ENCODE measurements at places on chromosomes 11 and 22.
A peak's percentile ranks its signal among the peaks of the same experiment; 100 is the strongest.

GRCh38 chr11:44029977-44030911 is 17.5 kb upstream of the ACCSL start:
- no peak for DNase-seq

DNA sequence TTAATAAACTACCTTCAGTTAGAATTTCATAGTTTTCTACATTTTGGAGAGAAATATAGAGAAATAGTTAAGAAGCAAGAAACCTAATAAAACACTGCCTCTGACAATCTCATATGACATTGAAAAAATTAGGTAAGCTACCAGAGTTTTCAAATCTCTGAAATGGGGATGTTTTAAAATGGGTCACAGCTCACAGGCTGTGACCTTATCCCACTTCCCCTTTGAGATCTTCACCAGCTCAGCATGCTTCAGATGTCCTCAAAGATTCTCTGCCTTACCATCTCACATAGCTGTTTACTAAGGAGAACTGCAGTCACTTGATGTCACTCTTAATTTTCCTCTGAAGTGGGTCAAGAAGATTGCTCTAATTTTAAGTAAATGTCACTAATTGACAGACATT is 717.8 kb downstream of the JRKL start:
- no peak for DNase-seq

DNA sequence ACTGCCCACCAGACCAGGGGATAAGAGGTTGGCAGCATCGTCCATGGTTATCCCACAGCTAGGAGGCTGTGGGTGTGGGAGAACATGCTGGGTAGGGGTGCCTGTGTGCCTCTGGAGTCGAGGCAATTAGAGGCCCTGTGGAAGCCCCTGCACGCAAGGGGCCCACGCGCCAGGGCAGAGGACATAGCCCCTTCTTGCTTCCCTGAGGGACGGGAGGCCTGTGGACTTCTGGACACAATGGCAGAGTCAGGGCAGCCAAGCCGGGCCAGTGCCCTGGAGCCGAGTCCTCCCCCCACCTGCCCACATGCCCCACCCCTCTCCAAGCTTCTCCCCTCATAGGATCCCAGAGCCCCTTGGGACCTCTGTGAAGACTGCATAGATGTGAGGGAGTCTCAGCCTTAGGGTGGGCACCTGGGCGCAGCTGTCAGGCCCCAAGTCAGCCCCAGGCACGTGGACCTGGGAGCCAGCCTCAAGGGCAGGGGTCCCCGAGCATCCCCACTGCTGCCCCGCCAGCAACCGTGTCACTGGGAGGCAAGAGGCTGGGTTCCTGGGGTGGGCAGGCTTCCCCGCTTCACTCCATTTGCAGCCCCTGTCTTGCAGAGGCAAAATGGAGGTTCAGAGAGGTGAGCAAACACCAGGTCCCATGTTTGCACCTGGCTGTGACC is 52.4 kb downstream of the CDKN1C start:
- peak; percentile 21 for DNase-seq

- no peak for DNase-seq
Measured at GRCh38 chr11:58650496-58650895, 28.0 kb downstream of the CNTF start.

- no peak for DNase-seq
Measured at GRCh38 chr11:120554766-120555432, 43.4 kb downstream of the GRIK4 start.

- DNase-seq, result no peak
Measured at GRCh38 chr11:122933416-122933815, 48.2 kb downstream of the BSX start.

DNA sequence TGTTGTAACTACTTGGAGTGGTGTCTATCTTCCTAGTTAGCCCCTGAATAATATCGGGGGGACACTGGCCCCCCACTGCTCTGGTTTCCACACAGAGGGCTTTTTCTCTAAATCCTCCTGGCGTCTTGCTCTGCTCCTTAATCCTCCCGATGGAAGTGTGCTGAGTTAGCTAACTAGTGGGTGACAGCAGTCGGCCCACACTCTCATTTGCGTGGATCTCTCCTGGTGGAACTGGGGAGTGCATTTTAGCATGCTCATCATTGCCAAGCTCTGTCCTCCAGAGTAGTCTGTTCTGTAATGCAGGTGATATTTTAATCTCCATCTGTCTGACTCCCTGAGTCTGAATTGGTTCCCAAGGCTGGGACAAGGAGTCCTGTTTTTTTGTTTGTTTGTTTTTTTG is 46.1 kb upstream of the RASSF10 start:
- DNase-seq, result no peak

DNA sequence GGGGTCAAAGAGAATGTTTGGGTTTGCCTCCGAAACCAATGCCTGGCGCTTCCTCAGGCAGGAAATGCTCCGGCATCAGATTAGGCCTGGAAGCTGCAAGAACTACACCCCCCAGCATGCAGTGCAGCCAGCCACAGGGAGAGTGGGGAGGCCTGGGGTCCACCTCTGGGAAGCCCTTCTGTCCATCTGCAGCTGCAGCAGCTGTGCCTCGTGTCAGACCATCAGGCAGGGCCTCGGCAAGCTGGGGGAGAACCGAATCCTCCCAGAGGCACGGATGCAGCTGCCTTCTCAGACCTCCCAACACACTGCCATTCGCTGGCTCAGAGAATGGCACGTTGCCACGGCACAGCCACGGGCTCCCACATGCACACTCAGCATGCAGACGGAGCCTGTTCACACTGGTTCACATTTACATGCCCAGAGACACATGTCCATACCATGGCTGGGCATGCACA is 57.4 kb downstream of the NECTIN1 start:
- no peak for DNase-seq

DNA sequence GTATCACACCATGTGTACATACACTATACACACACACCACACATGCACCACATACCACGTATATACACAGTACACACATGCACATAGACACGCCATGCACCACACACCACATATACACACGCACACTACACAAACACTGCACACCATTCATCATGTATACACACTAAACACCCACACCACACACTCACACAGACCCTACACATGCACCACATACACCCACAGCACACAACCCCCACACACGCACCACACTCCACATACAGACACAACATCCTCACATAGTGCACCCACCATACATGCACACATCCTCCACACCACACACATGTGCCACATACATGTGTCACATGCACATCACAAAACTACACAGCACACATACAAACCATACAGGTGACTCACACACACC is 397.1 kb downstream of the TBC1D22A start:
- no peak for DNase-seq

DNA sequence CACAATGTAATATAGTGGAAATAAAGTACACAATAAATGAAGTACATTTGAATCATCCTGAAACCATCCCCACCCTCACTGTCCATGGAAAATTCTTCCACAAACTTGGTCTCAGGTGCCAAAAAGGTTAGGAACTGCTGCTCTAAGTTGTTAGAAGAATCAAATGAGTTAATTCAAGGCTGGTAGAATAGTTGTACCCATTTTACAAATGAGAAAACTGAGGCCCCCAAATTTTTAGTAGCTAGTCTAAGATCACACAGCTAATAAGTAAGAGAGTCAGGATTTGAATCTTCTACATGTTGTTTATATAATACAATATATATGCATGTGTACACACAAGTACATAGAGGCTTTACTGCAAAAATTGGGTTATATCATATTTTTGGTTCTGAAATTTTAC is 43.1 kb downstream of the MIAT start:
- DNase-seq, result no peak

DNA sequence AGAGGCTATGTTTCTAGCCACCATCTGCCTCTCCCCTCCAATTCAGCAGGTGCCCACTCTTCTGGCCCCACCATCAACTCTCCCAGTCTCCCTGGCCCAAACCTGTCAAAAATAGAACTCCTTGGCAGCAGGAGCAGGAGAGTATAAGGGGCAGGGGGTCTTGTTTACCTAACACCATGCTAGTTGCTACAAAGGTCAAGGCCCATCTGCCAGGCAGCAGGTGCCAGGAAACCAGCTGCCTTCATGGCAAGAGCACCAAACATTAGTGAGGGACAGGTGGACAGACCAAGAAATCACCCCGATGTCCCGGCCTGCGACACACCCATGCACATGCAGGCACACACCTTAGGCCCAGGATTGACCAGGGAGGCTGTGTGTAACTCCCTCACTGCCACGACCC is 387.9 kb downstream of the BUD13 start:
- DNase-seq, result no peak

- DNase-seq, result no peak
Measured at GRCh38 chr11:71325418-71326327, 73.3 kb upstream of the SHANK2 start.

DNA sequence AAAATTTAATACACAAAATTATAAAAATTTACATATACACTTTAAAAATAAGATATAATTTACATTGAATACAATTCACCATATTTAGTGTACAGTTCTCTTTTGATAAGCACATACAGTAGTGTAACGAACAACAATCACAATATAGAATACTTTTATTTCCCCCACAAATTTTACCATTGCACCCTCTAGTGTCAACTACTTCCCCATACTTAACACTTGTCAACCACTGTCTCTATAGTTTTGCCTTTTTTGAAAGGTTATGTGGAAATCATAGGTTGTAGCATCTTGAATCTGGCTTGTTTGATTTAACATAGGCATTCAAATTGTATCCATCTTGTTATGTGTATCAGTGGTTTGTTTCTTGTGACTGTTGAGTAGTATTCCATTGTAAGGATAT is 21.3 kb upstream of the PANX1 start:
- no peak for DNase-seq

GRCh38 chr11:116356451-116356850 is 416.3 kb downstream of the BUD13 start:
- DNase-seq, result no peak

- DNase-seq, result peak; percentile 43
Measured at GRCh38 chr11:70552167-70553150, 154.1 kb downstream of the CTTN start.

DNA sequence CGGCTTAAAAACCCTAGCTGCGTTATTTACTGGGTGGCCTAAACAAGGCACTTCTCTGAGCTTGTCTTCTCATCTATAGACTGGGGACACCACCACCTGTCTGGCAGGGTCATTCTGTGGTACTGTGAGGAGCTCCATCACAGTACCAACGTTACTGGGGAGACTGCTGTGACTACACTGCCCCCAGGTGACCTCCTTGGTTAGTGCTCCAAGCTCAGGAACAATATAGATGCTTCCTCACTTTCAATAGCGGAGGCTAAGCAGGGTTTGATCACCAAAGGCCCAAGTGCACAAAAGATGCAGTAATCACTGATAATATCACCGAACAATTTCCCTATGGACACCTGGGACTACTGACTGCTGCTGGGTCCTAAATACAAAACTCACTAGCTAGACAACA is 18.8 kb downstream of the PRPF19 start:
- DNase-seq, result peak; percentile 67

DNA sequence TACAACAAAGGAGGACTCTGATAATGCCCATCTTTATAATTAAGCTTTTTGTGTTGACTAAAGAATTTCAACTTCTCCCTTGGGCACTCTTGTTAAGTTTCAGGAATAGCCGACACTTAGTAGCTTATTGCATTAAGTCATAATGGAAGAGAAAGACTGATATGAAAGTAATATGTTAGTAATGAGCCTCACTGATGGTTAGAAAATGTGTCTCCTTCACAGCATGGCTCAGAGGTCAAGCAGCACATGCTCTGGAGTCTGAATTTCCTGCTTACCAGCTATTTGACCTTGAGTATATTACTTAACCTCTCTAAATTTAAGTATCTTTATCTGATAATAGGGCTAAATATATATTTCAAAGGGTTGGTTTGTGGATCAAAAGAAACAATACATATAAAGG is 39.0 kb downstream of the PDGFD start:
- no peak for DNase-seq

DNA sequence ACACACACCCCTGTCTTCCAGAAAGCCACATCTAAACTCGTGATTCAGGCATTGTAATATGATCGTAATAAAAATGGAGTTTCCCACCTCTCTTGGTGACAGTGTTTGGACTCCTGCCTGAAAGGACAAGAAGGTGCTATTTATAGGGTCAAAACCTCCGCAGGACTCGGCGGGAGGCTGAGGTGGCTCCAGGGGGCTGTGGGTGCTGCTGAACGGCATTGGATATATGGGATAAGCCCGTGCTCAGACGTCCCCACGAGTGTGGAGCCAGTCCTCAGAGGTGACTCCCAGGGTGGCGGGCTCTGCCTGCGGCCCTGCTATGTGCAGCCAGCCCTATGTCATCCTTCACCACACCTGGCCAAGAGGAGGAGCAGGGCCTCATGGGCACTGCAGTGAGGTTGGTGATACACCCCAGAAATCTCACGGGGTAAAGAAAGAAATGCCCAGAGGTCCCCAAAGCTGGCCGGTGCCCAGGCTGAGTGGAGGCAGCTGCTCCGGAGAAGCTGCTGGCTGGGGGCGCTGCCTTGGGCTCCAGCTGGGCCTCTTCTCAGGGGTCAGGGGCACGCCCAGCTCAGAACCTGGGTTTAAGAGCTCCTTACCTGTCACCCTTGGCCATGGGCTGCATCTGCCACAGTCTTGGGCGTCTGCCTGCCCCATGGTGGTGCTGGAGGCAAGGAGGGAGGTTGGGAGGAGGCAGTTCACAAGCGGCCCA is 5.1 kb upstream of the OSBPL5 start:
- DNase-seq, result no peak

- peak; percentile 8 for DNase-seq
Measured at GRCh38 chr22:32996702-32997101, 61.5 kb downstream of the SYN3 start.

DNA sequence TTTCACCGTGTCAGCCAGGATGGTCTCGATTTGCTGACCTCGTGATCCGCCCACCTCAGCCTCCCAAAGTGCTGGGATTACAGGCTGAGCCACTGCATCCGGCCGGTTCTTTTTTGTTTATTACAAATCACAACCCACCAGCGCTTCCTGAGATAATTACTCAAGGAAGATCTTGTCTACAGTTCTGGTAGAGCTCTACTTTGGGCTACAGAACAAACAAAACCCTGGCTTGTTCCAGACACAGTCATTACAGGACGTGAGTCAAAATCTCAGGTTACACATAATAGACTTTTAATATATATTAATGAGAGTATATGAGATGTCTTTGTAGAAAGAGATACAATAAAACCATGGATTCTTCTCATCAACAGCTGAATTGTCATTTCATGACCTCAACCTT is 42.8 kb upstream of the NUP50 start:
- DNase-seq, result no peak

- no peak for DNase-seq
Measured at GRCh38 chr11:13446444-13446843, 16.6 kb downstream of the BTBD10 start.

GRCh38 chr22:39839917-39840510 is 53.5 kb downstream of the ENTHD1 start:
- DNase-seq, result no peak

GRCh38 chr11:1546536-1547466 is 25.3 kb downstream of the DUSP8 start:
- DNase-seq, result peak; percentile 81

GRCh38 chr11:116955949-116956348 is 118.5 kb upstream of the APOA1 start:
- no peak for DNase-seq

DNA sequence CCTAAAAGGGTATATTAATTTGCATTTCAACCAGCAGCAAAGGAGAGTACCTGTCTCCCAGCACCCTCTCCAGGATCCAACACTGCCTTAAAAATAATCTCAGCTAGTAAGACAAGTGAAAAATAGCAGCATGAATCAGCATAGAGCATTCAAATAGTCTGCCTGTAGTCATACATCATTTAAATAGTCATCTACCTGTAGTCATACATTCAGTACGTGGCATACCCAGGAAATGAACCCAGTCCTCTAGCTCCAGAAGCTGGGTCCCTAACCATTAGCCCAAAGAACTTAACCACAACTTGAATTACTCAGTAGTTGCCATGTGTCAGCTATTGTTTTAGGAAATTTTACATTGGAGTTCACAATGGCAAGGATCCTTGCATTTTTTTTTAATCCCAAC is 9.3 kb downstream of the TENM4 start:
- DNase-seq, result no peak

GRCh38 chr11:68677432-68677831 is 6.9 kb upstream of the GAL start:
- peak; percentile 14 for DNase-seq

Data from mucosa of descending colon (tissue), 3 donors.